ENCODE measurements at places on chromosomes 1 and 21.

DNA sequence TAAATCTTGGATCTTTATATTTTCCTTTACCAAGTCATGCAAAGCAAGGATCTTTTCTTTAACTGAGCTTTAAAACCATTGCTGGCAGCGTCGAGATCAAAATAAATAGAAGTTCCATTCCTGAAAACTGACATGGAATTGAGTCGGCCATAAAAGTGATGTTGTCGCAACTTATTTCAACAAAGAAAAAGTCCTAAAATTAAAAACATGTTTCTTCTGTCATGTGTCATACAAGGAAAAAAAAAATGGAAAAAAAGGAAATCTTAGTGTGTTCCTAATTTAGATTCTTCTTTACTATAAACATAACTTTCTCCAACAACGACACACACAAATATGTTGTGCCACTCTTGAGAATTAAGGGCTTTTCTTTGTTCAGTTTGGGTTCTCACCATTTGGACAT, 34.9 kb downstream of the GREM2 start:
- DNase-seq: no peak

DNA sequence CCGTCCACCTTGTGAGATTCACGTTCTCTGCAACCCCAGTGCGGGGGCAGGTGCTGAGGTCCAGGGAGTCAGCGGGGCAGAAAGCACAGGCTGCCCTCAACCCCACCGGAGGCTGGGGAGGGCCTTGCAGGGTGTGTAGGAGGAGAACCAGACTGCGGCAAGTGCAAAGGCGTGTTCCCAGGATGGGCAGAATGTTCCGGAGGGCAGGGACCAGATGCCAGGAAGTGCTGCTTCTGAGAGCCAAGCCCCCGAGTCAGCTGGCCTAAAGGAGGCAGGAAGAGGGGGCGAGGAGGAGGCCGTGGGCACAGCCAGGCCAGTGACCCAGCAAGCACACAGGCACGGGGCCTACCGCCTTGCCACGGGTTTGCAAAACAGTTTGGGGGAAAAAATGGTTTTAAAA, 193.8 kb upstream of the AJAP1 start:
- no peak for DNase-seq

GRCh38 chr21:29145354-29145782, 14.9 kb downstream of the MAP3K7CL start:
- no peak for DNase-seq

DNA sequence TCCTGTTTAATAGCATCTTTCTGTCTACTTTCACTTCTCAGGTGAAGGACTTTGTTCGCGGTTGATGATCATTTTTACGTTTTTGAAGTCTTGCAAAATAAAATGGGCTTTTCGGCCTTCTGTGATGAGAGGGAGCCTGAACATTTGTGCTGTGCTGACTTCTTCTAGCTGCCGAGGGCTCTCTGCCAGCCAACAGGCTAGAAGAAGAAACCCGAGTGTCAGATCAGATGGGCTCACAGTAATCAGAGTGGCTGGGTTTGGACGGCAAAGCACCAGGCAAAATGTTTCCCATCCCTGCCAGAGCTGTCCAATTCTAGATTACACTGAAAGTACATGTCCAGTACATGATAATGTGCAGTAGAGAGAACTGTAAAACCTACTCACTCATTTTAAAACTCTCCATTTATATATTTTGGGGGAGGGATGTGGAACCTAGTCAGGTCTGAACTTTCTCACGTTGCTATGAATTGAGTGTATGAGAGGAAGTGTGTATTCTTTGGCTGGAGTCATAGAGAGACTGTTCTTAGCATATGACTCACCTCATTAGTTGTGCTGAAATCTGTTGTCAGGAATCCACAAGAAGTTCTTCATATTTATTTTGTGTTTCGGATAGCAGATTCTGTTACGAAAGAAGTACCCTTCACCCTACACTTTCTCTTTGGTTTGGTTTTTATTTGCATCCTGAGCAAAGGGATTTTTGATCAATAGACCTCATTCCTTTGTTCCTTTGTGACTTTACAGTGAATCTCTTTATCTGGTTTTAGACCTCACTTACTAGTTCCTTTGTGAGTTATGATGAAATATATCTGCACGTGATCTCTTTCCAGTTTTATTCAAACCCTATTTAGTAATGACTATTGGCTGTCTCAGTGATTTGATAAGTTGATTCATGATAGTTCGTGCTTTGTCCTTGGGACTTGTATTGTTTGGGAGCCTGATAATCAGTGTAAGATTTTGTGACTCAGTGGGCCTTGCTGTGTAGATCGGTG, 4.8 kb downstream of the ATP1A1 start:
- DNase-seq: no peak

DNA sequence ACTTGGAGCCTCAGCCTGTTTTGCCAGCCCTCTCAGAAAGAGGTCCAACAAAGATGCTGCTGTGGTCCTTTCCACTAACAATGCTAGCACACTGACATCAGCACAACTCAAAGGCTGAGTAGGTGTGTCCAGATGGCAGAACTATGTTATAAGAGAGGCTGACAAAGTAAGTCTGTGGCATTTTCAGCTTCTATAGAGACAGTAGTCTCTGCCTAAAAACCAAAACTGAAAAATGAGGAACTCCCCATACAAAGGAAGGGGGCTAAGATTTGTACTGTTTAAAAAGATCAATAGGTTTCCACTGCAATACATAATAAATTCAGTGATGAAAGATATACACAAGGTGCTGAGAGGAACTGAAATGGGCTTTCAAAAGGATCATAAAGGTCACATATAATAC, 12.3 kb downstream of the ERO1B start:
- DNase-seq: no peak
